Amniotic epithelial cell (primary cell): ENCODE measurements at places on chromosomes 1 and 21.

- peak; percentile 88 for DNase-seq
Measured at GRCh38 chr1:33384040-33384812, 46.7 kb downstream of the PHC2 start.

DNA sequence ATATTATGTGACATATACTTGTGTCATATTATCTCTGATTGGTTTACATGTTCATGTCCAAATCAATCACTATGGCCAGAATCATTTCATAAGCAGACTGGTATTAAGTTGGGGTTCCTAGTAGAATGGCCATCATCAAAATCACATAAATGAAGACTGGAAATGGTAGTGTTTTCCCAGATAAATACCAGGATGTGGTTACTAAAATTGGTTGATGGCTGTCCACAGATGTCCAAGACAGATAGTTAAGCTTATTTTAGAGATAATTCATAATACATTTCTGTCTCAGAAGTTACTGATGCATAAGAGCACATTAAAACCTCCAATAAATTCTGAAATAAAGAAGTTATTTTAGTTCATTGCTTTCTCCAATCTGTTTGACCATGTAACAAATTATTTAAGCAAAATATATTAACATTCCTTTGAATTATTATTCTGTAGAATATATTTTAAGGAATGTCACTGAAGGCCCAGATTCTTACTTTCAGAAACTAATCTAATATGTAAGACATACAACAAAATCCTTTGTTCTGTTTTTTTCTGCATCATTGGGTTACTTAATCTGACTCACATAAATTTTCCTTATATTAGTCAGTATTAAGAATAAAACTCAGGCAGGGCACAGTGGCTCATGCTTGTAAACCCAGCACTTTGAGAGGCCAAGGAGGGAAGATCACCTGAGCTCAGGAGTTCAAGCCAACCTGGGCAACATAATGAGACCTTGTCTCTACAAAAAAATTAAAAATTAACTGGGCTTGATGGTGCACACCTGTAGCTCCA lies 483.9 kb downstream of the PTPRC start:
- DNase-seq: peak; percentile 84

- DNase-seq: no peak
Measured at GRCh38 chr21:16550118-16550517, 820.3 kb downstream of the USP25 start.

- no peak for DNase-seq
Measured at GRCh38 chr1:111938123-111938522, 51.3 kb downstream of the KCND3 start.

GRCh38 chr1:147384804-147385203 lies 142.3 kb downstream of the CHD1L start:
- no peak for DNase-seq

DNA sequence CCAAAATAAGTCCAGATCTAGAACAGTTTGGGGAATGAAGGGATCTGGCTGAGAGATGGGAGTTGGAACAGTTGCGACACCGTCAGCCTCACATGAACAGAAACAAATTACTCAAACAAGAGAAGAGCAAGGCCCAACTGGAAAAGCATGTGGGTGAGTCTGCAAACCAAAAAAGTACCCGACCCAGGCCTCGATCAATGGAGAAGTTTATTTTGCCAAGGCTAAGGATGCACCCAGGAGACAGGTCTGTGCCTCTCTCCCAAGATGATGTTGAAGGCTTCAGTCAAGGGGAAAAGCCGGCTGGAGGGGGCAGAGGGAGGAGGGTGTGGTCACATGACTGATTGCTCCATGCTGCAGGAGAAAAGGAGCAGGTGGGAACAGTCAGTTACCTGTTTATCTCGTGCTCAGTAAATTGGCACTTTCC lies 42.3 kb downstream of the KRTAP10-1 start:
- DNase-seq: no peak

GRCh38 chr1:229347528-229347927 lies 4.7 kb upstream of the CCSAP start:
- no peak for DNase-seq

DNA sequence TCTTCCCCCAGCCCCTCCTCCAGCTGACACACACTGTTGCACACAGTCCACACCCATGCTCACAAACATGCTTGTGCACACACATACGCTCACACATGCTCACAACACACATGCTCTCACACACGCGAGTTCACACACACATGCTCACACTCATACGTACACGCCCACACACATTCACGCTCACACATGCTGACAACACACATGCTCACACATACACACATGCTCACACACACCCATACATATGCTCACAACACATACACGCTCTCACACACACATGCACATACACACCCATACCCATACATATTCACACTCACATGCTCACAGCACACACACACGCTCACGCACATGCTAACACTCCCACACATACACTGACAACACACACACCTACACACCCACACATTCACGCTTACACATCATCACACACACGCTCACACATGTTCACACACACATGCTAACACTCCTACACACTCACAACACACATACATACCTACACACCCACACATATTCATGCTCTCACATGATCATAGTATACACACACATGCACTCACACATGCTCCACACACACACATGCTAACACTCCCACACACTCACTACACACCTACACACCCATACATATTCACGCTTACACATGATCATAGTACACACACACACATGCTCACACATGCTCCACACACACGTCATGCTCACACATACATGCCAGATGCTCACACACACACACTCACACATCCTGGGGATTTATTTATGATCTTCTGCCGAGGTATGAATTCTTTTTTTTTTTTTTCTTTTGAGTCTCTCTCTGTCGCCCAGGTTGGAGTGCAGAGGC lies 10.7 kb downstream of the DRAXIN start:
- DNase-seq: no peak

DNA sequence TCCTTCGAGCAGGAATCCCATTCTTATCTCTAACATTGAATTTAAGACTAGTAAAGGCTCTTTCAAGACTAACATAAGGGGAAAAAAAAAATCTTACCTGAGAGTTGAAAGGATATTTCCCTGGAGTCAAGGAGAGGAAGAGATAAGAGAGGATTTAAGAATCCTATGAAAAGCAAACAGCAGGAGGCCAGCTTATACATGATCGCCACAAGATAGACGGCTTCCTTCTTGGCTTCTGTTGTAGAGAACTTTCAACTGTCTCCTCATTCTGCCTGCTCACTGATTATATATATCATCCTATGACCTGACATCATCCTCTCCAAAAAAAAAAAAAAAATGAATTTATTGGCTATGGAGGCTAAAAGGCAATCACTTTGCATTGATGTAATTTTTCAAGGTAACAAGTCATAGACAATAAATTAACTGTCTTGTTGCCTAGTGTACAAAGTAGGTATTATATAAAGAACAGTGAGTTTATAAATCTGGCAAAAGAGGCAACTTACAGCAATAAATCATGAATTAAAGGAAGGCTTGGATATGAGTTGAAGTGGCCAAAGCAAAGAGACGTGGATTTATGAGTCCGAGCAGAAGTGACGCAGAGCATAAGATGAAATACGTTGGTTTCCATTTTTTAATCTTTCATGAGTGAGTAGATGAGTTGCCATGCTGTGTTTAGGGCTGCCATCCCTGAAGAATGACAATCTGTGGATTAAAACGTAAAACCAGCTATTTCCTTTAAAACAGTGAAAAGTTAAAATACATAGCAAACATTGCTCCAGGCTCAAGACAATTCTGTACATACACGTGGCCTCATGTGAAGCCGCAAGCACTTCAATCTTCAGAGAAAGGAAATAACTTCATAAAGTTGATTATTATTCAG lies at the start of gene UTS2:
UTS2 (minus strand) TSS at position 262 of the 880 bp plus-strand sequence; CDS start at position 200, 62 bp downstream.
- DNase-seq: no peak

DNA sequence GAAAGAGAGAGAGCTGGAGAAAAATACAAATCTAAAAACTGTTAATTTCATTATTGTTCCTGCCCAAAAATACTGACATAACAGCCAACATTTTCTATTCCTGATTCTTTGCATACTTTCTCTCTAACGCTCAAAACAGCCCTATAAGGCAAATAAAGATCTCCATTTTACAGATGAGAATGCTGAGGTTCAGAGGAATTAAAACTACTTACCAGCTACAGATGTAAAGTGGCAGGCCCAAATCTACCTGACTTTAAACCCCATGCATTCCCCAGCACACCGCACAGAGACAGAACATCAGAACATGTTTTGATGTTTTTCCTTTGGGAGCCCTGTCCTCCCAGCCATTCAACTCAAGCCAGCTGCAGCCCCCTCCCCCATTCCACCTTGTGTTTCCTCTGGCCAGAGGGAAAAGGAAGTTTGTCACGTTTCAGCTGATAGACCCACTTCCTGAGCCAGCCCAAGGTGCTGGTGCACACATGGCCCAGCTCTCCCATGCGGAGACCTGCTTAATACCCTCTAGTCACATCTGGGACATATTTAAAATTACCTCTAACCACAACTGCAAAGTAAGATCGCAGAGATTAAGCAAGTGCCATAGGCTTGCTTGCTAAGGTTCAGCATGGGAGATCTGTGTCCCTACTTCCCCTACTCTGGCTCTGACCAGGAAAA lies 133.1 kb upstream of the NFIA start:
- DNase-seq: no peak

DNA sequence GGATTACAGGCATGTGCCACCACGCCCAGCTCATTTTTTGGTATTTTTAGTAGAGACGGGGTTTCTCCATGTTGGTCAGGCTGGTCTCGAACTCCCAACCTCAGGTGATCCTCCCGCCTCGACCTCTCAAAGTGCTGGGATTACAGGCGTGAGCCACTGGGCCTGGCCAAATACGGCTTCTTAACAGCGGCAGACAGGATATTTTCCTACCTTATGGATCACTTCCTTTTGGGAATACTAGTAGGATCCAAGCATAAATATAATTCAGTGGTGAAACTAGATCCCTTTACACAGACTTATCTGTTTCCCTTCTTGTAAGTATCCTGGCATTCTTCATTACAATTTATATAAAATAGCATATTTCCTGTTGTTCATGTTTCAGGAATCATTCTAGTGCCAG lies 40.9 kb downstream of the WNT4 start:
- DNase-seq: no peak

GRCh38 chr1:204859861-204860267 lies 10.8 kb upstream of the NFASC start:
- peak; percentile 11 for DNase-seq

- DNase-seq: no peak
Measured at GRCh38 chr1:8563944-8564537, 246.1 kb downstream of the SLC45A1 start.

GRCh38 chr1:18662286-18662639 lies 31.6 kb downstream of the PAX7 start:
- no peak for DNase-seq

DNA sequence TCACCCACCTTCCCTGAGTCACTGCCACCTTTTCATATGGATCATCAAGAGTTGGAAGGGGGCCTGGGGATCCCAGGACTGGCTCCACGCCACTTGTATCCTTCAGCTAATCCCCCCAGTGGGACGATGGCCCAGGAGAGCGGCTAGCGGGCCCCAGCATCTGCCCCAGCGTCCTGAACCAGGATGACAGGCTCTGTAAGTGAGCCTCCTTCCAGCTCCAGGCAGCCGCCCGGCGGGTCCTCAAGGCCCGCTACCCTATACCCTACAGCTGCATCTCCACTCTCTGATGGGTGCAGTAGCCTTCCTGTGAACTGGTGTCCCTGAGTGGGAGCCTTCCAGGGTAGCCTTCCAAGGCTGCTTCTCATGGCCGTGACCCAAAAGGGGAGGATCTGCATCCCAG lies 183.1 kb downstream of the ATG4C start:
- DNase-seq: no peak

GRCh38 chr21:44337941-44338895 lies 972 bp downstream of the CFAP410 start:
- DNase-seq: peak; percentile 29

- DNase-seq: no peak
Measured at GRCh38 chr1:185293967-185294542, 23.0 kb downstream of the IVNS1ABP start.

GRCh38 chr1:115168026-115168425 lies 78.7 kb upstream of the TSPAN2 start:
- no peak for DNase-seq
